ENCODE measurements at places on chromosomes 12 and 14. TPM values are rescaled to one million over a fixed set of nuclear protein-coding genes. Genes with fewer than 3 reads are reported as not detected.

CHMP4A gene
- total RNA-seq: 26.7 TPM

NEUROD4 gene
- not detected for total RNA-seq

- no peak for DNase-seq
These were observed 10.8 kb upstream of the SLC4A8 start for GRCh38 chr12:51413791-51414190.

SDS gene
- not detected for total RNA-seq

DNA sequence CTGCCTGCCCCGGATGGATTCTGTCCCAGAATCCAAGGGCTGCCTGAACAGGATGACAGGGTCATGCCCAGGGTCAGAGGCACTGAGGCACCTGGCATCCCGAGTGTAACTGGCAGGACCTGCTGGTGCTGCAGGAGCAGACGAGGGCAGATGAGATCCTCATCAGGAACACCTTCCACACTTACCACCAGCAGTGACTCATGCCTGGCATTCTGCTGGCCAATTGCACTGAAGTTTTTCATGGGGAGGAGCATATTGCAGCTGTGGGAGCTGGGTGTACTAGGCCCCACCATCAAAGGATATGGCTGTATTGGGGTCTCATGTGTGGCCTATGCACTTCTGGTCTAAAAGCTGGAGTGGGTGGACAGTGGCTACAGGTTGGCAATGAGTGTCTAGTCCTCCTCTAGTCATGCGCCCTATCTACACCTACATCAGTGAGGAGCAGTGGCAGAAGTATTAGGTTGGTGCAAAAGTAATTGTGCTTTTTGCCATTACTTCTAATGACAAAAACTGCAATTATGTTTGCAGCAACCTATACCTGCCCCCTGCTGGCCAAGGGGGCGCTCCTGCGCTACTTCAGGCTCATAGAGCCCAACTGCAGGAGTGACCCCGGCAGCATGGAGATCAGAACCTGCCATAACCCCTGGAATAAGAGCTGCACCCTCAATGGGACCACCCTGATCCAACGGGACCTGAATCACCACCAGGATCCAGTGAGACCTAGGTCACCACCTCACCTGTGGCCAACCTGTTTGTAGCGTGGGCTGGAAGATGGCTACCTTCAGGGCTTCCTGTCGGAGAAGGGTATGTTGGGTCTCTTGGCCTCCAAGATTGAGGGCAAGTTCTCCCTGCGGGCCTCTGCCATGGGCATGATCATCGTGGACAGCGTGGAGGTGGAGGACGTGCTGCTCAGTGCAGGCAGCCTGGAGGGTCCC is 8.0 kb upstream of the C12orf42 start:
- DNase-seq: no peak

- peak; percentile 72 for DNase-seq
These were observed 16.0 kb downstream of the FNTB start for GRCh38 chr14:65002586-65003210.

KCNH5 gene
- 0.48 TPM for total RNA-seq

GRCh38 chr12:117334855-117335587 is 26.4 kb downstream of the NOS1 start:
- DNase-seq: no peak

- peak; percentile 22 for DNase-seq
These were observed 66.3 kb downstream of the CLIP1 start for GRCh38 chr12:122356192-122356635.

GRCh38 chr14:92877757-92878431 is 45.1 kb upstream of the CHGA start:
- no peak for DNase-seq

DNA sequence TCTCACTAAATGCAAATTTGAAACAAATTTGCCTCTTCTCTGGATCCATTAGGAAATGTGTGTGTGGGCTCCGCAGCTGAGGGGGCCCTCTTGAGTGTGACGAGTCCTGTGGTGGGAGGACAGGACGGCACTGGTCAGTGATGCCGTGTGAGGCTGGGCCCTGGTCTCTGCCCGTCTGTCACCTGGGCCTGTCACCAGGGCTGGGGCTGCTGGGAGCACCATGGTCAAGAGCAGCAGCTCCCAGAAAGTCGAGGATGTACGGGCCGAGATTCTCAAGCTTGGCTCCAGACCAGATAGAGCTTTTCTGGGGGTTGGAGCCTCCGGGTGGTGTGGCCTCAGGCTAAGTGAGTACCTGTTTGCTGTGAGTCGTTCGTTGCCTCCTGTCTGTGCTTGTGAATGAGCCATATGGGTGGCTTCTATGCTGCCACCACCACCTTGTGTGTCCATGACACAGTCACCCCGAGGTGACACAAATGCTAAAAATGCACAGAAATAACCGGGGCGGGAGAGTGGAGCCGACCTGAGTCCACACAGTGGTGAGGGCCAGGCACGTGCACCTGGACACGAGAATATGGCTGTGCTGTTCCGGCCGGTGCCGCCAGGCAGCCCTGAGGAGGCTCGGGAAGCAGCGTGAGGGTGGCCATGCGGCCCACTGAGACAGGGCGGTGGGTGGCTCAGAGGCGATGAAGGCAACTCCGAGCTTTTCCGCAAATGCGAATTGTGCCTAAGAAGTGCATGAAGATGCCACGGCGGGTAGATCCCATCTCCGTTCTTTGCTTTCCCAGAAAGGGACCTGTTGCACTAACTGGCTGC is 8.7 kb downstream of the PGAM5 start:
- DNase-seq: no peak

PTHLH gene
- total RNA-seq: 53.5 TPM

DNA sequence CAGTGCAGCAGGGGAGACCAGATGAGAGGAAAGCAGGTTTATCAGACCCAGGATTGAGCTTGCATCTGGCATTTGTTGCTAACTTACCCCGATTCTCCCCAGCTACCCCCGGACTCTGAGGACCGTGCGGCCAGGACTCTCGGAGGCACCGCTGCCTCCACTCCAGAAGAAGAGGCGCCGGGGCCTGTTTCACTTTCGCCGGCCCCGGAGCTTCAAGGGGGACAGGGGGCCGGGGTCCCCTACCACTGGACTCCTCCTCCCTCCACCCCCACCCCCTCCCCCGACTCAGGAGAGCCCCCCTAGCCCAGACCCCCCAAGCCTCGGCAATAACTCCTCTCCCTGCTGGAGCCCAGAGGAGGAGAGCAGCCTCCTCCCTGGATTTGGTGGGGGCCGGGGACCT is 6.5 kb upstream of the CPNE6 start:
- DNase-seq: no peak

DNA sequence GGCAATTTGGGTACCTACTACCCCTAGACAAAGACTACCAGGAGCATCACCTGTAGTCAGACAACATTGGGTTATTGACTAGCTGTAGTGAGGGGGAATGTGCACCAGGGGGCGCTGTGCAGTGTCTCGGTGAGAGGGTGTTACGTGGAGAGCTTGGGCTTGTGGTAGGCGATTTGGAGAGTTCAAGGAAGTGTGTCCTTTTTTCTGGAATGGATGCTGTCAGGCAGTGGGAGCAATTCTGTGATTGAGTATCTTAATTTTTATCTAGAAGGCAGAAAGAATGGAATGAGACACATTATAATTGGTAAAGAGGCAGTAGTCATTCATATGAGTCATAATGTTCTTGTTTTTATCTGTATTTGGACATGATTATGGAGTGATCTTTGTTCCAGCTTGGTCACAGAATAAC is 187.7 kb downstream of the GALC start:
- peak; percentile 72 for DNase-seq

GRCh38 chr14:35250319-35250718 is 41.9 kb upstream of the PSMA6 start:
- DNase-seq: no peak

GRCh38 chr12:52168019-52168717 is 23.6 kb downstream of the KRT80 start:
- no peak for DNase-seq

DNA sequence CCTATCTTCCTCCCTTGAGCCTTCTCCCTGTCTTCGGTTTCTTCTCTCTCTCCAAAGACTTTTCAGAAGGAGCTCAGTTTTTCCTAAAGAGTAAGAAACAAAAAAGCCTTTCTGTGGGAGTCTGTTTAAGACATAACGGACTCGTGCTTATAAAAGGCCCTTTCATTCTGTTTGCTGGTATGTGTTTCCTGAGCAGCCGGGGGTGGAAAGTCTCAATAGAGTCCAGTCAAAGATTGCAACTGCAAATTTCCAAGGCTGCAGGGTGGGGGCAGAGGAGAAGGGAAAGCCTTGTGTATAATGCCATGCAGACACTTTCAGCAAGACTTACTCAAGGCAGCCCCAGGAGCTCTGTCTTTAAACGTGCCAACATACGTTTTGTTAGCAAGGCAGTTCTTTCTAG is 62.2 kb downstream of the GNG2 start:
- DNase-seq: peak; percentile 36

All from astrocyte (in vitro differentiated cells and primary cell).